Urothelium cell line (cell line): ENCODE measurements at places on chromosomes 5 and 9.

- no peak for DNase-seq
Observed at GRCh38 chr5:6818594-6819511, 105.6 kb downstream of the TENT4A start.

DNA sequence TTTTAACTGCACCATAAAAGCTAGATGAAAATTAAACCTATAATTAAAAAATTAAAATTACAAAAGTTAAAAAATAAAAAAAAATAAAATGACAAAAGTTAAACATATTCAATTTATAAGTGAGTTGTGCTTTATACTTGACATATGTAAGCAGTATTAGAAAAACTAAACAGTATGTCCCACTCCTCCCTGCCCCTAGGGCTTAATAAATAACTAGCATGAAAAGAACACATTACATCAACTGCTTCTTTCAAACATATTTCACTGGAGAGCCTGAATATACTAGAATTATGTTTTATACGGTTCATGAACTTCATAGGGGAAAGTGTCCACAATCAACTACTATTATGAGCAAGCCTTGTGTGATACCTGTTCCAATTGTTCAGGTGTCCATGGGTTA is 47.6 kb downstream of the ECPAS start:
- no peak for DNase-seq

DNA sequence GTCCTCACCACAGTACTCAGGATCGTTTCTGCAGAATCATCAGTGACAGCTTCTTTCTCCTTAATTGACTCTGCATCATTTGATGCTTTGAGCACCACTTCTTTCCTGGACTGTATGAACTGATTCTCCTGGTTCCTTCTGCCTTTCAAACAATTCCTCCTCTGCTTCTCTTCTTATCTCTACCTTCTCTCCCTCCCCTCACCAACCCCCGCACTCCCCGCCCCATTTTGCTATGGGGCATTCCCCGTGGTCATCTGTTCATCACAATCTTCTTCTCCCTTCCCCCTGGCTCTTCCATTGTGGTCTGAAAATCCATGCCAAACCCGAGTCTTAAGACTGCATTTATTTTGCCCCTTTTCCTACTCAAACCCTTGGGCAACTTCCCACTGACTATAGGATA is 57.9 kb downstream of the FAM78A start:
- DNase-seq: no peak

DNA sequence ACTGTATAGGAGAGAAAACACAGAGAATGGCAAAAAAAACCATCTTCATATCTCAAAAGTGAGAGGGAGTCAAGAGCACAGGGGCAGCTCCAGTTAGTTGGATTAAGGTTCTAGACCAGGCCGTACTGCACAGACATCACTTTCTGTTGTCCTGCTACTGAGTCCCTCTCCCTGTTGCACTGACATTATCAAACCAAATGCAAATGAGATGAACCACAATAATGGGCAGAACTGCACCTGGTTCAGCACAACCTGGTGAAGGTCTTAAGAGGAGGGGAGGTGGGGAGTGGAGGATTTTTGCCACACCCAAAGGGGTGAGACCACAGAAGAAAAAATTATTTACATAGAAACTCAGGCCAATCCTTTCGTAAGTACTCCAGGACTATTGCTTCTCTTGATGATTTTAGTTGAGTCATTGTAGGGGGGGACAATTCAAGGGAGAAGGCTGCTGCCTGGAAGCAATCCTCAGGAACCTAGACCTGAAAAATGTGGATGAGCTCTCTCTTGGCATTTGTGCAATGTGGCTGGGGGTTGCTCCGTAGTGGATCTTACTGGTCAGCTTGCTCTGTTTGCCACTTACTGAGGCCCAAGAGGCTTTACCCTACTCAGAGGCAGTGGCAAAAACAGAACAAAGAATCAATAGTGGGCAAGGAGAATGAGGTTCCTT is 94.5 kb upstream of the PPP1R2B start:
- no peak for DNase-seq

DNA sequence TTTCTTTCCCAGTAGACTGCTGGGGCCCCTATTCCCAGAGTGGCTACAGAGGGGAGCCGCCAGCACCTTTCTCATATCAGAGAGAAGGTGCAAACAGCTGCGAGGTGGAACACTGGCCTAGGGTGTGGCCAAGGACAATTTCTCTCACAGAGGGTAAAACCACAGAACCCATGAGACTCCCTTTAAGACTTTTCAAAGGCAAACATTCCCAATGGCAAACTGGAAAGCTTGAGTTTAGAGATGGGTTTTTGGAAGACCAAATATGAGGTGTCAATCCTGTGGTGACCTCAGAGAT is 335.1 kb upstream of the PIK3R1 start:
- no peak for DNase-seq

GRCh38 chr9:100999906-101000544 is 28.5 kb upstream of the PLPPR1 start:
- DNase-seq: no peak

DNA sequence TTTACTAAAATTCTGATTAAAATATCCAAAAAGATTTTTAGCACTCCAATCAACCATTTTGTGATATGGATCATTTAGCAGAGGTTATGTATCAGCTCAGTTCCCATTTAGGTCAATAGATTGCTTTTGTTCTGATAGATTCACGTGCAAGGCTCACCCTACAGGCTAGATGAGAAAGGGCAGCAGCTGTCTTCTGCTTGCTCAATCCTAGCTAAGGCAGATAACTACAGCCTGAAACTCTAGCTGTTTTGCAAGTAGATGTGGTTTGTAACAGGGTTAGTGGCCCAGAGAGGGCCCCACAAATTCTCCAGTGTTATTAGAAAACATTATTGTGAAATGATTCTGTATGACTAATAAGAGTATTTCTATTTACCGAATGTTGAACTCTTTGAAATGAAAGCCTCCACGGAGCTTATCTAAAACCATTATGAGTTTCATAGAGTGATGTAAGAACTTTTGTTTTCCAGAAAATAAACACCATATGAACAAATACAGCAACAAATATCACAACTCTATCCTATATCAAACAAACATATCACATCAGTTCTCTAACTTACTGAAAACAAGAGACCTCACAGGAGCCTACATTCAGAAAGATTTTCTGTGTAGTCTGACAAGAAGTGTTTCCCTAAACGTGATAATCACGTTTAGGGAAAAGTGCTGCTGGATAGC is 841.9 kb upstream of the ACO1 start:
- peak; percentile 26 for DNase-seq

GRCh38 chr9:138010861-138011260 is 133.3 kb downstream of the CACNA1B start:
- peak; percentile 1 for DNase-seq

- peak; percentile 3 for DNase-seq
Observed at GRCh38 chr5:143311428-143311827, 92.1 kb downstream of the NR3C1 start.

DNA sequence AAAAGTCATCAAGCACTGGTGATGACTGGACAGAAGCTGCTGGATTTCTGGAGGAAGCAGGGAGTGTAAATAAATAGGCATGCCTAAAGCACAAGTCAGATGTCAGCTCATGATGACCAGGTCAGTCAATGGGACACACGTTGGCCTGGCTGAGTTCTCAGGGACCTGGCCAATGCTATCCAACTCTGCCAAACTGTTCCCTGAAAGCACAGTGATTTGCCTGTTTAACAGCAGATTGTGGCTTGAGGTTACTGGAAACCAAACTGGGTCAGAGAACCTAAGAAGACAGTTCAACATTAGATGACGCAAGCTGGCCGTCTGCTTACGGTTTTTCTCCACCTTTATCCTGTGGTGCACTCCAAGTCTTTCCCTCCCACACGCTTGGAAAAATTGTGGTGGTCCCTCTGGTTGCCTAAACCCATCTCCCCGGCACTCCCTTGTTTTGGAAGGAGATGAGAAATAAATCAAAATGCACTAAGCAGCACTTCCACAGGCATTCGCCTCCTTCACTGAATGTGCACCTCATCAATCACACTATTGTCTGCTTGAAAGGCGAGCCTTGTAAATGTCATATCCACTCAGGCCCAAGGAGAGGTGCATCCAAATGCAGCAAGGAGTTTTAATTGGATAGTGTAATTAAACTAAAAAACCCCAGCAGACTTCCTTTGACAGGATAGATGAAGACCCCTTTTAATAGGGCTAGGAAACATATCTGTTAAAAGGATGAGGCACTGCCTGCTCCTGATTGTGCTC is 199.4 kb downstream of the GAPVD1 start:
- no peak for DNase-seq

DNA sequence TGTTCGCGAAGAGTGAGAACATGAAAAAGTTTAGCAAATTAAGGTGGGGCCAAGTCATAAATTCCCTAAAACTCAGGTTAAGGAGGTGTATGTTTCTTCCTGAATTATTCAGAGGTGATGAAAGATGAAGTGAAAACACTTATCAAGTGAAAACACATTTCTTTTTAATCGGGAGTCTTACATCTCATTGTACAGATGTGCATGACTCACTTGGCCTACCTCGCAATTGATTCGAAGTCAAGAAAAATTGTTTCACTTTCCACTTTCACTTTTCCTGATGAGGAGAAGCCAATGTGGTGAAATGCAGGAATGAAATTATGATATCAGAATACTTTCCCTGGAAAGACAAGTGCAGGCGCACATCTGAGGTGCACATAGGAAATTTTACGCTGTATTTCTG is 78.7 kb downstream of the SLC25A46 start:
- DNase-seq: no peak
